Left kidney (tissue), 8 donors: ENCODE measurements at places on chromosomes 7 and 10.

DNA sequence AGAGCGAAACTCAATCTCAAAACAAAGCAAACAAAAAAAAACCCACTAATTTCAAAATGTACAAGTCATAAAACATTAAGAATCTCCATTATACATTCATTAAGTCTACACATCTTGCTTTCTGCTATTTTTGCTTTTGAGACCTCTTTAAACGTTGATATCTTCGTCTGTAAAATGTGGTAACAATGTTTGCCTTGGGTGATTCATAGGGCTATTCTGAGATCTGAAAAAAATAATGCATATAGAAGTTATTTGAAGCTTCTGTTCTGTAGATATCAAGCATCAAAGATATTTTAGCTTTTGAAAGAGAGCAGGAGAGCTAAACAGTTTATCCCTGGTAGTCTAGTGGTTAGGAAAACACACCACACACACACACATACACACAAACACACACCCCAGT lies 158.1 kb upstream of the PLXDC2 start:
- no peak for DNase-seq

GRCh38 chr7:73909996-73910395 lies 49.0 kb downstream of the TMEM270 start:
- DNase-seq, result no peak

DNA sequence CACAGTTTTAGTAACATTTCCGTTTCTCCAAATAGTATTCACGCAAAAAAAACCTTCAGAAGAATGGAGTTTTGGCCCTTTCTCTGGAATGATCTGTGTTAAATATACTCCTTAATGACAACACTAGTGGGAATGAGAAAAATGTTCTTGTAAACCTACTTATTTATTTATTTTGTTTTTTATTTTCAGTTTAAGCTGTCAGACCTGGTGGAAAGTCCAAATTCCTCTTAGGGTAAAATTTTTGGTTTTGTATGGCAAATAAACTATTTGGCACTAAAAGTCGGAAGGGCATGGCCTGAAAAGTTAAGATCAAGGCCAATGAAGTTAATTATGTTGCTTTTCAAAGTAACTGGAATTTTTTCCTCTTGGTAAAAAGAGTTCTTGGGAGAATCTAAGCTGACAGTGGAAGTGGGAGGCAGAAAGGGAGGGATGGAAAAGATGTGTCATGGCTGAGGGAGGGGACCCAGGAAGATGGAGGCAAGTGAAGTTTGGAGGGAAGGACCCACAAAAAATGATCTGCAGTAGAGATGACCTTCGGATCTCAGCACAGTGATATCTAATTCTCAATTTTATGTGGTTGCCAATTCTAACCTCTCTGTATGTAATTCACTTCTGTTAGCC lies 33.5 kb upstream of the VPS41 start:
- no peak for DNase-seq

- DNase-seq, result no peak
These were observed 27.5 kb downstream of the TLX1 start for GRCh38 chr10:101158459-101159058.

DNA sequence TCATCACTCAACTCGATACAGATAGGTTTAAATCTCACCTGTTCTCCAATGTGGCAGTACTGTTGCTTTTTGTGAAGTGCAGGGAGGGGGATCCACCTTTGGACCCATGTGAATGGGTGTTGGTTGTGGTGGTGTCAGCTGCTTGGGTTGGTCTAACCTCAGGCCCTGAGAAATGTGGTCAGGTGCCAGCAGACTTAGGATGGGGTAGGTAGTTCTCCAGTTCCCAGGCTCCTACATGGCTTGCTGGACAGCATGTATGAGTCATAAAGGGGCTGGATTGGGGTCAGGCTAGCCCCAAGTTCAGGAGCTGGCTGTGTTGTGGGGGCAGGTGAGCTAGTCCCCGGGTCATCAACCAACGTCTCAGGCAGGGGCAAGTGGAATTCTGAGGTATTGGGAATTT lies 472.6 kb upstream of the CNTNAP2 start:
- no peak for DNase-seq

- DNase-seq, result no peak
These were observed 32.5 kb upstream of the MTURN start for GRCh38 chr7:30102281-30102680.
